ENCODE measurements at places on chromosomes 5 and 9. TPM values are rescaled to one million over a fixed set of nuclear protein-coding genes. Genes with fewer than 3 reads are reported as not detected.

DNA sequence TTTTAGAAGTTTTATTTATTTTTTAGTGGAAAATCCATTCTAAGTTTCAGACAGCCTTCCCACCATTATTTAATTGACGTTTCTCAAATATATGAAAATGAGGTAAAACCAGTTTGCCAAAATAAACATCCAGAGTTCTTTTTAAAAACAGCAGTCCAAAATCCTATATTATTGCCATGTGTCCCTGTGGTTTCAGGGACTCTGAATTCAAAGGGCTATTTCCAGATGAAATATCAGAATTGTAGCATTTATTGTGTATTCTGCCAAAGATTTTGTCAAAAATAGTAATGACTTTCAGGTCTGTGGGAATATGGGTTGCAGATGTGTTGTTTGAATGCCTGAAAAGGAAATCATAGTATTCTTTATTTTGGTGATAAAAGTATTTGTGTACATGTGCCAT, 41.6 kb downstream of the XRCC4 start:
- no peak overlapping the region for H3K27ac ChIP-seq
- H3K4me3 ChIP-seq: no peak overlapping the region
- no peaks in the 10 kb centered on the region for H3K27me3 ChIP-seq
- no peaks in the 10 kb centered on the region for H3K4me1 ChIP-seq

GRCh38 chr9:121562301-121562700, 62.7 kb upstream of the GGTA1 start:
- H3K4me1 ChIP-seq: peaks cover 11% of the 10 kb centered on the region
- H3K27ac ChIP-seq: no peak overlapping the region
- H3K27me3 ChIP-seq: no peaks in the 10 kb centered on the region
- H3K36me3 ChIP-seq: no peaks in the 10 kb centered on the region

GRCh38 chr9:132712753-132713152, 42.5 kb downstream of the GTF3C4 start:
- H3K4me1 ChIP-seq: no peaks in the 10 kb centered on the region
- DNase-seq: no peak
- no peaks in the 10 kb centered on the region for H3K36me3 ChIP-seq
- peaks cover 15% of the 10 kb centered on the region for H3K27me3 ChIP-seq
- H3K27ac ChIP-seq: no peak overlapping the region

- no peaks in the 10 kb centered on the region for H3K27me3 ChIP-seq
- H3K36me3 ChIP-seq: no peaks in the 10 kb centered on the region
- H3K4me1 ChIP-seq: no peaks in the 10 kb centered on the region
- no peak overlapping the region for H3K4me3 ChIP-seq
Measured at GRCh38 chr5:169291877-169292276, 9.1 kb downstream of the SLIT3 start.

DNA sequence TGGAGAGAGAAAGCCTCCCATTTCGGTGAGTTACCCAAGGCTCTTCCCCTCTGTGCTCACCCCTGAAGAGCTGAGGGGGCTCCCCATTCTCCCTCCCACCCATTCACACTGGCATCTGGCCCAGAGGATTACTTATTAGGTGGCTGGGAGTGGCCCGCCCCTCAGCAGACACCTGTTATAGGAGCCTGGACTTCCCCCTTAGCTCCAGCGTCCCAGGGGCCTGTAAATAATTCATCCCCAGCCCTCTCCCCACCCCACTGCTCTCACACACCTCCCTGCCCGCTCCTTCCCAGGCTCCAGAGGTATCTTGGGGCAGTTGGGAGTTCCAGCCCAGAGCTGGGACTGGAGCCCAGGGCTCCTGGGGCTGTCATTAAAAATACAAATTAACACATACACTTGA, 11.6 kb upstream of the SLC6A7 start:
- H3K27me3 ChIP-seq: no peaks in the 10 kb centered on the region
- DNase-seq: no peak
- no peak overlapping the region for H3K4me3 ChIP-seq
- H3K4me1 ChIP-seq: no peaks in the 10 kb centered on the region
- H3K36me3 ChIP-seq: no peaks in the 10 kb centered on the region
- H3K27ac ChIP-seq: no peak overlapping the region

PCDHGA12 gene
- 5.7 TPM for total RNA-seq

TCERG1 gene
- total RNA-seq: 34.0 TPM

Data from left lung (tissue), 14 donors.